ENCODE measurements at places on chromosomes 1 and 21.

DNA sequence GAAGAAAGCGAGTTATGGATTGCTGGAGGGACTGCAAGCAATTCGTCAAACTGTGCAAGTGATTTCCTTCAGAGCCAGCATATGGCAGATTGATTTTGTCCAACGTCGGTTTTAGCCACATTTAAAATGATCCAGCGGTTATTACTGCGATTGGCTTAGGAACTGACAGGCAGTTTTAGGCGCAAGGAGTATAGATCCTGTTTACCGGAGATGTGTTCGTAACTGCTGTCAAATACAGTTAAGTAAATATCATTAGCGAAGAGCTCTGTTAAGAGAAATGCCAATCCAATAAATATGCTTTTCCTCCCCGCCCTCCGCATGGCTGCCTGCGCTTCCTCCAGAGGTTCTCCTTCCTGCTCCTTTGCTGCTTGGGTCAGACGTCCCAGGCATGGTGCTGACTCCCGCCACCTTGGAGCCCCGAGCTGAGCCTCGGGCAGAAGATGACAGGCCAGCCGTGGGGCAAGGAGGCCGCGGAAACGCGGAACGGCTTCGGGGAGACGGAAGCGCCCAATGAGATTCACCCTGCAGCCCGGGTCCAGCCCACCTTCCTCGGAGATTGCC, 9.4 kb upstream of the BARHL2 start:
- no peak for DNase-seq

DNA sequence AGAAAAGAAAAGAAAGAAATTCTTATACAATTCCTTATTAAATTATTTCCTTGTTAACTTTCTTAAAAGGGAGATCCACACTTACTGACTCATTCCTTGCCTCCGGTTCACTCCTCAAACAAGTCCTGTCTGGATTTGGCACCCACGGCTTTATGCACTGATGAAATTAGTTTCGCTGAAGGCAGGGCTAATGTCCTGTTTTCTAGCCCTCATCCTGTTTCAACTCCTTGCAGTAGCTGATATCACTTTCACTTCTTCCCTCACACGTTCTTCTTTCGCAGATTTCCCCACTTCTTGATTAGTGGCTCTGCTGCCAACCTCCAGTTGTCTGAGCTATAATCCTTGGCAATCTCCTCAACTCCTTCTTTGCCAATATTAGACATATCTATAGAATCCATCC, 215.2 kb downstream of the URB2 start:
- no peak for DNase-seq

GRCh38 chr1:16164213-16165072, 8.6 kb upstream of the EPHA2 start:
- peak; percentile 85 for DNase-seq

- DNase-seq: no peak
Measured at GRCh38 chr21:28150778-28151177, 841.9 kb downstream of the LTN1 start.

- peak; percentile 35 for DNase-seq
Measured at GRCh38 chr1:240189386-240189989, 97.8 kb downstream of the FMN2 start.

GRCh38 chr1:30758785-30759380, 1.3 kb upstream of the LAPTM5 start:
- no peak for DNase-seq

DNA sequence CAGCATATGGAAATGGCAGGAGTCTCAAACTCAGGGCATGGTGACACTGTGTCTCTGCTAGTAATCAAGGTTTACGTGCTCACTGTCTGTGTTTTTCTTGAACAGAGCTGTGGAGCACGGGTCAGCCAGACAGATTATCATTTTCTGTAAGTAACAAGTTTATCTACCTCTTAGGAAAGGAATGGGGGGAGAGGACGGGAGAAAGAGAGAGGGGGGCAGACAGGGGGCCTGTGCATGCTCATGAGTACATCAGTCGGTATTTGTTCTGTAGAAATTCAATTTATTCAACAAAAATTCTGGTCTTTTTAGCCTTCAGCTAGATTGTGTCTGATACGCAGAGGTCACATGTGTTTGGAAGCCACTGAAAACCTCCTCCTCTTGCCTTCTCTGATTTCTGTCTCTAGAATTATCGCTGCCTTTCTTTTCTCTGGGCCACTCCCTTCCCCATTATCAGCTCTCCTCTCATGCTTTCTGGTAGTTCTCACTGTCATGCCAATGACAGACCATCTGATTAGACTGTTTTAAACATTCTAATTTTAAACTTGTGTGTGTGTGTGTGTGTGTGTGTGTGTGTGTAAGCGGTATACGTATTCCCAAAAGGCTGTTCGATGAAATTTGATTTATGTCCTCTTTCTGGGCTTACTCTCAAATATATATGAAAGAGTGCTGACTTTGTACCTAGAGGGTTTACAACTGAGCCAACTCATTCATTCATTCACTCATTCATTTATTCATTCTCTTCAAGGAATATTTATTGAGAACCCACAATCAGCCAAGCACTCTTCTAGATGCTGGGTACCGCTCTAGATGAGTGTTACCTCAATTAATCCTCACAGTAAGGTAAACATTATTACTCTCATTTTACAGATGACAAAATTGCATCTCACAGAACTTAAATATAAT, 636.9 kb downstream of the KIF26B start:
- DNase-seq: no peak

- no peak for DNase-seq
Measured at GRCh38 chr1:228511546-228512445, 24.6 kb downstream of the RNF187 start.

DNA sequence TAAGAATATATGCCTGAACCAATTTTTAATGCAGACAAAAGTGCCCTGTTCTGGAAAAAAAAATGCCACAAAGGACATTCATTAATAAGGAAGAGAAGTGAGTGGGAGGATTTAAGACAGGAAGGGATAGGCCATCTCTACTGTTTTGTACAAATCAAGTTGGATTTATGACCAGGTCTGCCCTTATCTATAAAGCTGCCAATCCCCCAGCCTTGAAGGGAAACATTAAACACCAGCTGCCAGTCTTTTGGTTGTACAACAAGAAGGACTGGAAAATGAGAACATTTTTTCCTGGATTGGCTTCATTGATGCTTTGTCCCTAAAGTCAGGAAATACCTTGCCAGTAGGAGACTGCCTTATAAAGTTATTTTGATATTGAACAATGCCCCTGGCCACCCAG, 444.0 kb downstream of the NPHP4 start:
- DNase-seq: no peak

GRCh38 chr21:24220446-24220845, 1386.8 kb downstream of the MRPL39 start:
- no peak for DNase-seq

DNA sequence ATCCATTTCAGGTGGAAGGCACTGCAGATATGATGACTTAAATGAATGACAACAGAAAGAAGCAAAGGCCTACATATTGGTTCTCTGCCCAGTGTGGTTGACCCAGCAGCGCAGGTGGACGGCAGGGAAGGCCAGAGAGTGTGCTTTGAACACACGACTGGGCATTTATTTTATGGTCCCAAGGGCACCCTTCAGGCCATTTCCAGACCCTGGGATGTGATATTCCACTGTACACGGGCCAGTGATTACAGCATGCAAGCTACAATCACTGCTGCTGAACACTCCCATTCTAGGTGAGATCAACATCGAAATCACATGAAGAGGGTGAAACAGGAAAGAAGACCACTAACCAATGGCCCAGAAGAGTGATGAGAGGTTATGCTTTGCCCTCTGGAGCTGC, 33.8 kb downstream of the PCNX2 start:
- DNase-seq: no peak

DNA sequence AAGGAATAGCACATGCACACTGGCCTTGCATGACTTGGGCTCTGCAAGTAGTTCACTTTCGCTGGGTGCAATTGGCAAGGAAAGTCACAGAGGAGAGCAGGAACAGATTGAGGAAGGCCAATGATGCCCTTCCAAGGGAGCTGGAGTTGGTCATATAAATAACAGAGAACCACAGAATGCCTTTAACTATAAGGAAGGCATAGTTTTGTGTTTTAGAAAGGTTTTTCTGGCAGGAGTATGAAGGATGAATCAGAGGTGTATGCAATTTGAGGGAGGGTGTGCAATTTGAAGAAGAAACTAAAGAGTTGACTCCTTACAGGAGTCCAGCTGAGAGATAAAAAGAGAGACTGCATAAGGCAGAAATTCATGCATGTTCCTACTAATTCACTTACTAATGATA, 112.1 kb downstream of the PHTF1 start:
- no peak for DNase-seq

DNA sequence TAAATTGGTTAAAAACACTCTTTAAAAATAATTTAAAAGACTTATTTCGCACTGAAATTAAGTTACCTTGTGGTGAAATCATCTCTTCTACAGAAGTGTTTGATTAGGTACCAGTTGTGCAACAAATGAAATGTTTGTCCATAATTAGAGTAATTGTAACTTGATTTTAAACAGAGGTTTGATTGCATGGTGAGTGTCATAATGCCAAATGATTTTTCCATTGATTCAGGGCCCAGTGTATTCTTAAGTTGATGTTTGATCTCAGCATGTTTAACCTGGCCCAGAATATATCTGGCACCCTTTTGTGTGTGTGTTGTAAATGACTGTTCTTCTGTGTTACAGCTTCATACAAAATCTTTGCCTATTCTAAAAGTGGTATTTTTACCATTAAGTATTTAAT, 28.5 kb downstream of the LRRC8B start:
- DNase-seq: peak; percentile 68

GRCh38 chr1:70504821-70505193, 93.7 kb downstream of the CTH start:
- DNase-seq: no peak

- peak; percentile 68 for DNase-seq
Measured at GRCh38 chr1:35192056-35192852, 691 bp downstream of the SFPQ start.

GRCh38 chr1:48916130-48917069, 139.7 kb upstream of the BEND5 start:
- peak; percentile 38 for DNase-seq

DNA sequence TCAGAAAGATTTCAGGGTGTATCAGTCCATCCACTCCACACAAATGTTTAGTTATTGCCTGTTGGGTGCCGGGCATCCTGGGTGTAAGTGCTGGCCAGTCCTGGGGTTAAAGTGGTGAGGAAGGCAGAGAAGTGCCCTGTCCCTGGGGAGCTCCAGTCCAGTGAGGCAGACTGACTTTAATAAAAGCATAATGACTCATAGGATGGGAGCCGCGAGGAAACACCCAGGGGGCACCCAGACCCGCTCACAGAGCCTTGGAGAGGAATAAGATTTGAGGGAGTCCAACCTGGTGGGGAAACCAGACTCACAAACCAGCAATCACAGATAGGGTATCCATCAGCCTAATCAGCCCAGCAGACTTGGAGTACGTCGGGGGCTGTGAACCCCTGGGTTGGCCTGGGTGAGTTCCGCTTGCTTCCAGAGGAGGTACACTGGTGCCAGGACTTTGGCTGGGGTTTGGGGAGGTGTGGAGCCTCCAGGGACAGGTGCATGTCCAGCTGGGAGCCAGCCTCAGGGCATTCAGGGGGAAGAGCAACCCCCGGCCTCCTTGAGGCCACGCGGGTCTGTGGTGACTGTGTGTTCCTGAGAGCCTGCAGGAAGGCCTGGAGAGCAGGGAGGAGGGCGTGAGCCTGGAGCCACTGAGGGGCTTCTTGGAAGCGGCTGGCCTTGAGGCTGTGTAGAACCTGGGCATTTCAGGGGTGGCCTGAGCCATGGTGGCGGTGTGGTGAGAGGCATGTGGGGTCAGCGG, 3.7 kb downstream of the PEAR1 start:
- DNase-seq: no peak

GRCh38 chr1:57142999-57143398, 177.2 kb upstream of the C8B start:
- no peak for DNase-seq

GRCh38 chr1:186511761-186512637, 51.1 kb upstream of the PDC start:
- no peak for DNase-seq

DNA sequence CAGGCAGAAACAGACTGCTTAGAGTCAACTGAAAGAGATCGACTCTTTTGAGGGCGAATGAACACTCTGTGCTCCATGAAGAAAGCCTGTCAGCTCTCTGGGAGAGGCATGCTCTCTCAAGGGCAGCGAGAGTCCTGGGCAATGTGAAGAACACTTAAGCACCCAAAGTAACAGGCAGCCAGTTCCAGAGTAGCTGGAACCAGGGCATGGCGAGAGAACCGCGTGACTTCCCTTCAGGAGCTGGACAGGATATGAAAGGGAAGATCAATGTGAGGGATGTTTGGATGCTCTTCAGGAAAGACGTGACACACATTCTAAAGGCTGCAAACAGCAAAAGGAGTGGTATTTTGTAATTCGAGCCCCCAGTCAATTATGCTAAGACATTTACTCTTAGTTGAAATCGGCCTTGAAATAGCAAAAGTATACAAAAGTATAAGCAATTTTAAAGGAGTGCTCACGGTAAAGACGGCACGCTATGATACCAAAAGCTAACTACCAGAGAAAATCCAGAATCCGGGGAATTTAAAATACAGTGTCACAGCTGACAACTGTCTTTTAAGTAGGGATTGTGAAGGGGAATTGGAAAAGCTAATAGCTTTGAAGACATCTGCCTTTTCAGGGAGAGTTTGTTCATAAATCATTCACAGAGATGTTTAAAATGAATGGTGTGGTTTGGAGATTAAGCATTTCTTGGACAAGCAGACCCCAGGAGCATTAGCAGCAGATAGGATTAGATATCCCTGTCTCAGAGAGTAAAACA, 20.8 kb downstream of the ADAMTS5 start:
- DNase-seq: no peak

DNA sequence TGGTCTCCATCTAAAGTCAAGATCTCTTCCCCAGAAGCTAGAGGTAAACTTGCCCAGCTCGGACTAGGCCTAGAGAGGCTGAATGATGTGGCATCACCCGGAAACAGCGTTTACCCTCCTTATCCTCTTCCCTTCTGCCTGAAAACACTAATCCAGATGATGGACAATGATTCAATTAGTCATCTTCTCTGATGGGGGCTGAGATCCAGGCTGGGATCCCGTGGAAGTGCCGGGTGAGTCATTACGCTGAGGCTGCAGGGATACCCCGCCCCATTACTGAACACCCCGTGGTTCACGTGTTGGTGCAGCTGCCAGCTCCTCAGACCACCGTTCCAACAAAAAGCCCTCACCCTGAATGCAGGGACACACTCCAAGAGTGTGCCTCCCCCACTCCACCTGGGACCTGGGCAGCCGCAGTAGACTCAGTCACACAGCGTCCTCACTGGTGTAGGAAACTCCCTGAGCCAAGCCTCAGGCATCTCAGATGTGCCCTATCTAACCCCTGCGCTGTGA, 2.0 kb downstream of the S100A6 start:
- no peak for DNase-seq

- DNase-seq: no peak
Measured at GRCh38 chr1:154877370-154877974, 7.4 kb upstream of the KCNN3 start.

- no peak for DNase-seq
Measured at GRCh38 chr1:172931761-172932160, 119.0 kb downstream of the TNFSF18 start.

GRCh38 chr1:230345139-230345885, 80.8 kb downstream of the PGBD5 start:
- DNase-seq: no peak

GRCh38 chr1:203609979-203610493, 16.6 kb upstream of the ATP2B4 start:
- DNase-seq: peak; percentile 6

GRCh38 chr1:237902960-237903743, 12.4 kb upstream of the ZP4 start:
- DNase-seq: no peak

GRCh38 chr1:230153641-230154296, 86.7 kb downstream of the GALNT2 start:
- DNase-seq: no peak

- DNase-seq: no peak
Measured at GRCh38 chr1:150928286-150928685, 2.1 kb downstream of the SETDB1 start.

GRCh38 chr1:200379940-200380588, 29.8 kb downstream of the ZNF281 start:
- DNase-seq: no peak
